ENCODE measurements at places on chromosomes 5 and 9.

- DNase-seq: no peak
These were observed 15.7 kb upstream of the SLC1A3 start for GRCh38 chr5:36590513-36591286.

- no peak for DNase-seq
These were observed 10.3 kb upstream of the RGMB start for GRCh38 chr5:98763001-98763630.

GRCh38 chr5:55918087-55919035 lies 67.2 kb downstream of the IL31RA start:
- DNase-seq: no peak

- no peak for DNase-seq
These were observed 23.3 kb downstream of the CEP72 start for GRCh38 chr5:635306-636055.

GRCh38 chr5:149397530-149397929 lies 18.4 kb upstream of the IL17B start:
- no peak for DNase-seq

GRCh38 chr5:169263591-169263990 lies 37.3 kb downstream of the SLIT3 start:
- no peak for DNase-seq

Data from T-cell (primary cell).